ENCODE measurements at places on chromosomes 12 and 14.

DNA sequence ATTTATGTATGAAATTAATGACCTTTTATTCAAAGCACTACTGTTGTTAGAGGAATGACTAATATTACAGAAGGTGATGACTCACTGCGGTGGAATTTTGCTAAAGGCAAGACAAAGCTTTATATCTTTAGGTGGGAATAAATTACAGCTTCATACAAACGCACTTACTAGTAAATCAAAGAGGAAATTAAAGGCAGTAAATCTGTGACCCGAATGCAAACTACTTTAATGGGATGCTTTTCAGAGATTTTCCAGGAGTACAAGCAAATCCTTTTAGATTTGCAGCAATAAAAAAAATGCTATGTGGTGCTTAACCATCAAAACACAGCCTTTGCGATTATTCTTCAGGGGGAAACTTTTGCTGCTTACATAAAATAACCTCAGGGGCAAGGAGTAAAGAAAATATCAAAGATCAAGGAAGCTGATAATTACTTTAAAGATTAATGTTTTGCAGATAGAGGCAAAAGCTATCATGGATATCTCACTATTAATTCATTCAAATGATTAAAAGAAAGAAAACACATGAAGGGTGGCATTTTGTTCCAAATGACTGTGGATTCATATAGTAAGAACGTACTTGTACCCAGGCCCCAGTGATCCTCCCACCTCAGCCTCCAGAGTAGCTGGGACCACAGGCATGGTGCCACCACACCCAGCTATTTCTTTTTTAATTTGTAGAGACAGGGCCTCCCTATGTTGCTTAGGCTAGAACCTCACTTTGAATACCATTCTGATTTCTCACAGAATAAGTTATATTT, 98.9 kb downstream of the DENND5B start:
- no peak for DNase-seq

DNA sequence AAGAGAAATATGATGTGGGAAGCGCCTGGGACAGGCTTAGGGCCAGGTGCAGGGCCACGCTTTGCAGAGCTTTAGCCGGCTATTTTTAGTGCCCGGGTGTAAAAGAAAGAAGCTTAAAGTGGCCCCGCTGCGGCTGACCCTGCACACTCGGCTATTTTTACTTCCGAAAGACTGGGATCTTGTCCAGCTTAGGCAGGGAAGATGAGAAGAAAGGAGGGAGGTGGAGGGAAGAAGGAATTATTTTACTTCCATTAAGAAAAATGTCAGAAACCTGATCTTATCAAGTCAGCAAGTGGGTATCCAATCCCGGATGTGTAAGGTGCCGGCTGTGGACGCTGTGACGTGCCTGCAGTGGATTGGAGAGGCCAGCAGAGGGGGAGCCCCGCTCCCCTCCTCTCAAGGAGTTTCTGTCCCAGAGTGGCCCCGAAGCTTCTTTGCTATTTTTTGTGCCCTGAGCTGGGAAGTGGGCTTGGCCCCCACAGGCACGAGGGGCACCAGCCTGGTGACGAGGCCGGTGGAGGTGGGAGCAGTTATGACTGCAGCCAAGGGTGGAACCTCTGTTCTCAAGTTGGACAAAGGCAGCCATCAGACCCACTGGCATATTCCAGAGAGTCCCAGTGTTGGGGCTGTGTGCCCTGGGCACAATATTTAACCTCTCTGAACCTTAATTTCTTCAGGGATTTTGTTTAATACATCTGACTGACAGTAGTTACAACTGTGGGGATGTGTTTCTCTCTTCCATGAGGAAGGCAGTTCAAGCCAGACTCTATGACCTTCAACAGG, 97.7 kb downstream of the ESRRB start:
- no peak for DNase-seq

DNA sequence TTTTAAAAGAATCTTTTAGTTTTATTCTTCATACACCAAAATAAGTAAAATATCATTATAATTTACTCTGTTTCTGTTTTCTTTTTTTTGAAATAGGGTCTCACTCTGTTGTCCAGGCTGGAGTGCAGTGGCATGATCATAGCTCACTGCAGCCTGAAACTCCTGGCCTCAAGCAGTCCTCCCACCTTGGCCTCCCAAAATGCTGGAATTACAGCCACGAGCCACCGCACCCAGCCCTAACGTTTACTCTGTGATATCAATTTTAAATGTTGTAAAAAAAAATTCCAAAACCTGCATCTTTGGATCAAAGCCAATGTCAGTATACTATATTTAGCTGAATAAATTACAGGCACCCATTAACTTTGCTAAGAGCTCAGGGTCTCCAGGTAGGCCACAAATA, 437.1 kb upstream of the USP15 start:
- DNase-seq: no peak

DNA sequence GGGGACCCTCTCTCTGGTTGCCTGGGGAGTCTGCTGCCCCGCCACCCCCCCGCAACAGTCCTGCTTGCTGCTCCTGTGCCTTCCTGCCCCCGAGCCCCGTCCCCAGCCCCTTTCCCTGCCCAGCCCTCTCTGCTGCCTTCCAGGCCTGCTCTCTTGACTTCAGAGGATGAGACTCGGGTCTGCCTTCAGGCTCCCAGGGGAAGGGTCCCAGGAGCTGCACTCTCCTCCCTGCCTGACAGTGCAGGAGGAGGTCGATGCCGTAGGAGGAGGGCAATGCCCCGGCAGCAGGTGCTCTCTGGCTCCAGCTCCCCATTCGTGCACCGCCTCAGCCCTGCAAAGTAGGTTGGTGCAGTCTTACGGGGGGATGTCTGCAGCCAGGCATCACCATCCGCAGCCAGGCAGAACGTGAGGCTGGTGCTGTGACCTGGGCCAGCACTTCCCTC, 185.1 kb upstream of the C14orf180 start:
- DNase-seq: no peak

- no peak for DNase-seq
Measured at GRCh38 chr12:51199366-51199945, 18.4 kb downstream of the POU6F1 start.

DNA sequence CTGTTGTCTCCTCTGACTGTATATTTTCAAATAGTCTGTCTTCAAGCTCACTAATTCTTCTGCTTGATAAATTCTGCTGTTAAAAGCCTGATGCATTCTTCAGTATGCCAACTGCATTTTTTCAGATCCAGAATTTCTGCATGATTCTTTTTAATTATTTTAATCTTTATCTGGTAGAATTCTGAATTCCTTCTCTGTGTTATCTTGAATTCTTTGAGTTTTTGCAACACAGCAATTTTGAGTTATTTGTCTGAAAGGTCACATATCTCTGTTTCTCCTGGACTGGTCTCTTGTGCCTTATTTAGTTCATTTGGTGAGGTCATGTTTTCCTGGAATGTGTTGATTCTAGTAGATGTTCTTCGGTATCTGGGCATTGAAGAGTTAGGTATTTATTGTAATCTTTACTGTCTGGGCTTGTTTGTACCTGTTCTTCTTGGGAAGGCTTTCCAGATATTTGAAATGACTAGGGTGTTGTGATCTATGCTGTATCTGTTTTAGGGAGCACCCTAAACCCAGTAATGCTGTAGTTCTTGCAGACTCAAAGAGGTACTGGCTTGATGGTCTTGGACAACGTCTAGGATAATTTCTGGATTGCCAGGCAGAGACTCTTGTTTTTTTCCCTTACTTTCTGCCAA, 193.8 kb upstream of the NPAS3 start:
- DNase-seq: no peak

- no peak for DNase-seq
Measured at GRCh38 chr14:59195912-59196311, 7.4 kb downstream of the DAAM1 start.
